ENCODE measurements at places on chromosomes 2 and 18.

DNA sequence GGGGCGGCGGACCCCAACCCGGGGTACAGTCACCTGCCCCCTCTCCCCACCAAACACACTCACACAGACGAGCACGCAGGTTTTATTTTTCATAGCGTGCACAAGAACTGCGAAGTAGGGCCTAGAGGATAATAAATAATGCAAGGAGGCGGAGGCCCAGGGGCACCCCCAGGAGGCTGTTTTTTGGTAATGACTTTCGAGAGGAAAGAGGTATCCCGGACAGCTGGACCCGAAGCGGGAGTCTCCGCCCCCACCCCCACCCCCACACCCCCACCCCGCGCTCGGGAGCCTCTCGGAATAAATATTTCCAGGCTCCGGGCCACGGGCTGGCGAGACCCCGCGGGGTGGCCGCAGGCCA is 3.4 kb downstream of the CYP26B1 start:
- no peak for DNase-seq

- no peak for DNase-seq
Observed at GRCh38 chr2:191369034-191369433, 123.8 kb downstream of the MYO1B start.

GRCh38 chr18:2337552-2338141 is 233.7 kb downstream of the METTL4 start:
- DNase-seq = peak; percentile 45

- peak; percentile 27 for DNase-seq
Observed at GRCh38 chr2:28623582-28624405, 127.8 kb upstream of the PPP1CB start.

DNA sequence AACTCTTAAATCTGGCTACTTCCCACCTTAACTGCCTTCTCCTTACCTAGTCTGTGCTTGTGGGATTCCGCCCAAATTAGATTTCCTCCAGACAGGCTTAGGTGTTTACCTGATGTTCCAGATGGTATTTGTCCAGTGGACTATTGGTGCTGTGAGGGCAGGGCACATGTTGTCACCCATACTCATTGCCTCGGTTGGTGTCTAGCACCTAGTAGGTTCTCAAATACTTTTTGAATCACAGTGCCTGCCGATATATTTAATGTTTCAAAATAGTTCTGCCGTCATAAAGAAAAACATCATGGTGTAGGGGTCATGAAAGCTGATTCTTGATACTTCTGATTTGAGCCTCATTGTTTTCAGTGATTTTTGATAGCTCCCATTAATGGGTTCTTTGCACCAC is 1.1 kb downstream of the SEPTIN2 start:
- DNase-seq = no peak

GRCh38 chr2:74527741-74528140 is 1.7 kb upstream of the DQX1 start:
- no peak for DNase-seq

- no peak for DNase-seq
Observed at GRCh38 chr2:182248362-182248761, 178.5 kb downstream of the PDE1A start.

GRCh38 chr18:26457195-26457594 is 91.2 kb downstream of the KCTD1 start:
- DNase-seq = no peak

- no peak for DNase-seq
Observed at GRCh38 chr2:217801115-217801531, 201.7 kb downstream of the TNS1 start.

DNA sequence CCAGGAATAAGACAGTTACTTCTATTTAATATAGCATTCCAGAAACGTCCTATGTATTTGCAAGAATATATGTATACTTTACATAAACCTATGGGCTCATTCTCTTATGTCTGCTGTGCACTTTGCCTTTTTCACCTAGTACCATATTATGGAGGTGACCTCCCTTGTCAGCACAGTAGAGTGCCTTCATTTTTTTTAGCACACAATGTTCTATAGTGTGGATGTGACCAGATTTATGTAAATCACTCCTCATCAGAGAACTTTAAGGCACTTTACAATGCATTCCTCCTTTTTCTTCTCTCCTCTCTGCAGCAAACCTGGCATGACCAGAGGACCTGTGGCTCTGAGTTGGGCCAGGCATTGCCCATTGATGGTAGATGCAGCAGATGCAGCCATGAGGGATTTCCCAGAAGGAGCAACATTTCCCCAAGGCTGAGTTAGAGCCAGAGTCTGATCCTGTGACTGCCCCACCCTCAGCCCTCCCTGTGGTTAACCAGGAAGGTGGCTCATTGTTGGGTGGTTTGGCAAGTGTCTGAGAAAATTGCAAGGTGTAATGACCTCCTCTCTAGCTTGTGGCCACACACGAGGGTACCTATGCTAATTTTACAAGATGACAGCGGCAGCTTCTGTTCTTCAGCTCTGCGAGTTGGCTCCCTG is 76.5 kb upstream of the DLX2 start:
- peak; percentile 7 for DNase-seq

GRCh38 chr2:200092235-200092634 is 136.9 kb downstream of the MAIP1 start:
- no peak for DNase-seq
